ENCODE measurements at places on chromosomes 6 and 20.

GRCh38 chr6:128882991-128883611, at the start of gene LAMA2:
Gene LAMA2 (plus strand): TSS chr6:128883138. CDS start chr6:128883246, 108 bp downstream.
- DNase-seq: no peak

DNA sequence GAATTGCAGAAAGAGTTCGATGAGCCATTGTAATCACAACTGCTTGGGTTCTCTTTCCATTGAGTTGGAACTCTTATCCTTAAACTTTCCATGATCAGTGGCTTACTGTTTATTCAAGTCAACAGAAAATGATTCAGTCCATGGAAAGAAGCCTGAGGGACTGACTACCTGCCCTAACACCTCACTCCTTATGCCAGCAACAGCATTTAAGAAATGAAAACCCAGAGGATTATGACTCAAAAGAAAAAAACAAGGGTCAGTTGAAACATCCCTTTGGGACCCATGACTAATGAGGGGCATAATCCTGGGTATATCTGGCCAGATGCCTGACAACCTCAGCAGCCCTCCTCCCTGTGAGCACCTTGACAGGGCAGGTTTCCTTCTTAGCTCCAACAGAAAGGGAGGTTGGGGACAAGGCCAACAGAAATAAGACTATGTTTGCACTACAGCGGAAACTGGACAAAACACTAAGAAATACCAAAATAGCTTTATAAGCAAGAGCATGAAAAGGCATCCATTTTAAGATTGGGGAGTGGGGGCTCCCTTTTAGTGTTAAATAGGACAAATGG, 106.7 kb downstream of the MAP3K5 start:
- no peak for DNase-seq

- DNase-seq: peak; percentile 4
Measured at GRCh38 chr6:107977283-107977682, 19.3 kb upstream of the SEC63 start.

GRCh38 chr6:87763901-87764300, 61.9 kb upstream of the AKIRIN2 start:
- no peak for DNase-seq

GRCh38 chr6:155001482-155001881, 6.4 kb downstream of the TIAM2 start:
- no peak for DNase-seq

GRCh38 chr6:158856261-158856660, 37.1 kb upstream of the EZR start:
- DNase-seq: no peak

DNA sequence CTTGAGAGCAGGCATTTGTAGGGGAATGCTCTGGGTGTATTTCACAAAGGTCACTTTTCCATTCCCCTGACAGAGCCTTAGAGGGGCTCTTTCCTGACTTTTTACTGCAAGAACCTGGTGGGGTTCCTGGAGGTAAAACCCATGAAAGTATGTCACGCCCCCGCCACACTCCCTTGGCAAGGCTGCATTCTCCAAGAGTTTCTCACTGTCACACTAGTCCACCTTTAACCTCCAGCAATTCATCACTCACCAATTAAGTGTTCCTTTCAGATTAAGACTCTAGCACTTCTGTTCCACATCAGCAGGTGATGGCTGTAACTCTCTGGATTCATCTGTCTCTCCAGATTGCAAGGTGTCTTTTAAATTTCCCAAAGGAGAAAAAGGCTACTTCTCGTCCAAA, 32.7 kb upstream of the NKX2-4 start:
- no peak for DNase-seq

GRCh38 chr6:46407776-46408530, 83.3 kb downstream of the RCAN2 start:
- no peak for DNase-seq

- DNase-seq: no peak
Measured at GRCh38 chr6:134201716-134202115, 116.2 kb downstream of the SGK1 start.

DNA sequence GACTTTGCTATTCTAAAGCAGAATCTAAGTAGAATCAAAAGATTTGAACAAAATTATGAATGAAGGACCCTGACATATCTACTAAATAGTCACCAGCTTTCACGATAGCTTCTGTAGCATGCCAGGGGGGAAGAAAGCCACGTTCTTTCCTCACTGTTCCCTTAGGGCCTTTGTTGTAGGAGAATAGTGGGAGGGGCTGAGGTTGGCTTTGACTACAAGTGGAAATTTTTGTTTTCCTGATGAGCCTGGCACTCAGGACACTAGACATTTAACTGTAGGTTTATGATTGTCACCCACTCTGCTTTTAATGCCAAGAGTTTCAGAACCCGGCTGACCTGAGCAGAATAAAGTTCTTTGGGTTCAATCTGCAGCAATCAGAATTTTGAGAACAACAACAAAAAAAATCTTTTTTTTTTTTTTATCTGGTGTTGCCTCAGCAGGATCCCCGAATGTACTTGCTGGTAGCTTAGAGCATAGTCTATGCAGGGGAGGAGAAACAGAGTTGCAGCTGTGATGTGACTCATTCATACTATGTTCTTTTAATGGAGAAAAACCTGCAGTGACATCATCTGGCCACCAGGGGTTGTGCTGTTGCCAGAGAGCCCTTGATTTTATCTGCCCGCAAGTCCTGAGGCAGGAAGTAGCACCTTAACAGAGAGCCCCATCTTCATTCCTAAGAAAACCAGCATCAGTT, 38.5 kb downstream of the TPD52L1 start:
- peak; percentile 64 for DNase-seq

- no peak for DNase-seq
Measured at GRCh38 chr20:17491488-17491887, 39.7 kb downstream of the BFSP1 start.

GRCh38 chr6:69145062-69145461, 510.0 kb downstream of the ADGRB3 start:
- DNase-seq: no peak

GRCh38 chr6:117465691-117466090, 16.8 kb upstream of the DCBLD1 start:
- DNase-seq: no peak

DNA sequence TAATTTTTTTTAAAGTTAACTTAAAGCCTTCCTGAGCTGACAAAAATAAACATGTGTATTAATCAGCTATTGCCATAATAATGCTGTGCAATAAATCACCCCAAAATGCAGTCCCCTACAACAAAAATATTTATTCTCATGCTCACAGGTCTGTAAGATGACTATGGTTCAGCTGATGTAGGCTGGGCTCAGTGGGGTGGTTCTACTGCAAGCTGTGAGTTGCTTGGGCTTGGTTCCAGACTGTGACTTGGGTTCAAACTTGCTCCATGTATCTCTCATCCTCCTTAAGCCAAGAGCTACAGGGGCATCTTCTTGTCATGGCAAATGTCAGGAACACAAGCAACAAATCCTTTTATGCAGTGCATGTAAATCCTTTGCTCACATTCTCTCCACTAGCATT, 644.3 kb downstream of the KIF16B start:
- DNase-seq: no peak

DNA sequence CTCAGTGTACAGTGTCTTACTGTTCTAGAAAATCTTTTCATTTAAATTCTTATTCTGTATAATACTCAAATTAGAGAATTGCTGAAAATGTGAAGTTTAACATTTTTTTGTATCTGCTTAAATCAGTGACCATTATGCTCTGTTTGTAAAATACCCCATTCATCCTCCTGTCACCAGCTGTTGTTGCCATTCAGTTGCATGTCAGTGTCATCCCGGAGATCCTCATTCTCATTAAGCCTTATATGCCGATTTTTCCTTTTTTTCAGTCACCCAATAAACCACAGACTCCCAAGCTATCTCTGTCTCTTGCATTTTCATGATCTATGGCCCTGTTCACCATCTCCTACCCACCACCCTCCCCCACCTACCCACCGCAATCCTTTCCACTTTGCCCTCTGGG, 20.4 kb downstream of the GTF2H5 start:
- DNase-seq: no peak

DNA sequence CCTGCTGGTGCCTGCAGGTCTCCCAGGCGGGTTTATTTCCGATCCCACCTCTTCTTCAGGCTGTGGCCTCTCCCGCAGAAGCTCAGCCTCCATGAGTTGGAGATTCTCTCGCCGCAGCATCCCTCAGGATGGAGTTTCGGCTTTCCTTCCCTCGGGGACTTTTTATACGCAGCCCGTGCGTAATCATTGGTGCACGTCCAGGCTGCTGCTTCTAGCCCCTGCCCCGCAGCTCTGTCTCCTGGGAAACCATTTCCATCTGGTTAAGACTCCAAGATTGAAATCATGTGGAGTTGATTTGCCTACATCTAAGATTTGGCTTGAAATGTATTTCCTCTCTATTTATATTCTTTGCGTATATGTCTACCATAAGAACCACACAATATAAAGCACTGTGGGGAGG, 46.7 kb upstream of the CARMIL1 start:
- no peak for DNase-seq

- peak; percentile 64 for DNase-seq
Measured at GRCh38 chr20:50980851-50981713, 22.5 kb downstream of the MOCS3 start.
